ENCODE measurements at places on chromosomes 12 and 14.

DNA sequence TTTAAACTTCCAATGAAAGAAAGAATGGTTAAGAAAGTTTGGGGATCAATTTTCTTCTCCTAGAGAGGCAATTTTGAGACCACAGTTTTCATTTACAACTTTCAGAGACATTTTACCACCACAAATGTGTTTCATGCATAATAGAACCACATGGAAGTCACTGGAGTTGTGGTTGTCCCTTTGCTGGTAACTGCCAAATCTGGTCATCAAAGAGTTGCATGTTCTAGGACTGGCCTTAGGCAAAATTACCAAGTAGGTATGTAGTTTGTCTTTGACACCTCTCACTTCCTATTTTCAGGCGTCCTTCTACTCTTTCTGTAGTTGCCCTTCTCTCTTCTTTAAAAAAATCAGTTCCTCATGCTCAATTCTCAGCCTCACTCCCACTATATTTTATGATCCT lies 54.3 kb upstream of the TMX1 start:
- DNase-seq, result no peak

GRCh38 chr14:59236195-59236594 lies 47.7 kb downstream of the DAAM1 start:
- no peak for DNase-seq

- DNase-seq, result no peak
Measured at GRCh38 chr14:32430326-32430725, 101.2 kb downstream of the AKAP6 start.

- DNase-seq, result no peak
Measured at GRCh38 chr14:21019366-21019765, 5.5 kb downstream of the NDRG2 start.

GRCh38 chr12:129049917-129050316 lies 196.6 kb downstream of the GLT1D1 start:
- DNase-seq, result no peak

DNA sequence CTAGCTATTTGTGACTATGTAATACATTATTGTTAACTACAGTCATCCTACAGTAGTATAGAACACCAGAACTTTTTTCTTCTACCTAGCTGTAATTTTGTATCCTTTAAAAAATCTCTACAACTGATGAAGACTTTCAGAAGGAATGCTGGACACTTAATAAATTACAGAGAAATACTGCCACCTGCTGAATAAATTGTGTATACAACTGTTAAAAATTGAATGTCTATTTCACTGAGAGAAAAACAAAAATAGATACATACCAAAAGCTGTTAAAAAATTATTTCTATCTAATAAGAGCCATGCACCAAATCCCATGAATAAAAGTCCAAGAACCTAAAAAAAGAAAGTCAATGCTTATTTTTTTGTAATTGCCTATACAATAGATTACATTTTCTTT lies 6.6 kb downstream of the TSPAN19 start:
- no peak for DNase-seq

- DNase-seq, result no peak
Measured at GRCh38 chr12:89756194-89756584, 47.6 kb upstream of the ATP2B1 start.

DNA sequence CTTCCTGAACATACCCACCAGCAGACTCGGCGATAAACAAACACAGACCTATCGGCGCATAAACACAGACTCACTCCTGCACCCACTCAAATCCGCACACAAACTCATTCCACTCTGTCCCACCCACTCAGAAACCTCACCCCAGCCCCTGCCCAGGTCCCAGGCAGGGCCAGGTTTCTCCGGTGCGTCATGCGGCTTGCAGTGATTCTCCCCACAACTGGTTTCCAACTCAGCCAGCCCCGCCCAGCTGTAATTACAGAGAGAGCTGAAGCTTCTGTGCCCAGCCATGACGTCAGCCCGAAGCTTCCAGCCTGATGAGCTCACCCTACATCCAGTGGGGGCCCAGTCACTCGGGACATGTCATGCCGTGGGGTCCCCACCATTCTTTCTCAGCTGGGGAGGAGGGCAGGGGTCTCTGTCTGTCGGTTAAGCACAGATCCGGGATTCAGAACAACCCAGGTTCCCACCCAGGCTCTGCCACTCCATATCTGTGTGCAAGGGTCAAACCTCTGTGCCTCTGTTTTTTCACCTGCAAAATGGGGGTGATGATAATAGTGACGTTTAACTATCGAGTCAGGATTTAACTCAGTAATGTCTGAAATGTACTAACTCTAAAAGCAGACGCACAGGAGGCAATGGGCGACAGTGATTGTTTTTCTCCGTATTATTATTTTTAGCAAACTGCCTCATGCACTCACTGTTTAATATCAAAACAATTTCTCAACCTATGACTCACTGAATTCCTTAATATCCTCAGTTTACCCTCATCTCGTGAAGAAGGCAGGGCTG lies 2.3 kb upstream of the HSPB8 start:
- no peak for DNase-seq

GRCh38 chr12:110640275-110641025 lies 26.5 kb downstream of the TCTN1 start:
- no peak for DNase-seq

DNA sequence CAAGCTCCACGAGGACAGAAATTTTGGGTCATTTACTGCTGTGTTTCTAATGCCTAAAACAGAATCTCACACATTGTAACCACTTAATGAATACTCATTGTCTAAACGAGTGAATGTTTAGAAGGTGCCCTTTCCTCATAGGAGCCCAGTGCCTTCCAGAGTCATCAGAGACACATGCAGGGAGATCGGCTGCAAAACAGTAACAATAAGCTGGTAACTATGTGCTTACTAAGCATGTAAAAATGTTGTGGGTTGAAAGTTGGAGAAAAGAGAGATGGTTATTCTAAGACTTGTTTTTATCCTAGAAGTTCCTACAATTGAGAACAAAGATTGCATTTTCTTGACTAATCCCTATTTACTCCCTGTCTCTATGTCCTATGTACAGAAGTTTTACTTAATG lies 7.4 kb downstream of the TESPA1 start:
- no peak for DNase-seq
